ENCODE measurements at places on chromosomes 1 and 21.
A peak's percentile ranks its signal among the peaks of the same experiment; 100 is the strongest.

DNA sequence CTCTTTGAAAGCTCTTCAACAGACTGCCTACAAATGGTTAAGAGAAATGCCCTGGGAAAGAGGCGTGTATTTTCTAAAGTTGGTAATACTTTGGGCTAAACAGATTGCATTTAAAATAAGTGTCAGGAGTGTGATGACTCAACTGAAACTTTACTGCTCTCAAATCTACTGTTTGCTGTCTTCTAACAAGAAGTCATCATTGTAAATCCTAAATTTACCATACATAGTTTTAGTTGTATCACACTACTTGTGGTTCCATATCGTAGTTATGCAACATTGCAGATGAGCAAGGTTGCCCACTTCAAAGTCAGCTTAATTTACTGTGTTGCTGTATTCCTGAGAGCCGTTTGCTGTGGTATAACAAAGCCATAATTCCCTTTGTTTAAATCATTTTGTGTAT is 59.6 kb downstream of the RGS21 start:
- DNase-seq: no peak

DNA sequence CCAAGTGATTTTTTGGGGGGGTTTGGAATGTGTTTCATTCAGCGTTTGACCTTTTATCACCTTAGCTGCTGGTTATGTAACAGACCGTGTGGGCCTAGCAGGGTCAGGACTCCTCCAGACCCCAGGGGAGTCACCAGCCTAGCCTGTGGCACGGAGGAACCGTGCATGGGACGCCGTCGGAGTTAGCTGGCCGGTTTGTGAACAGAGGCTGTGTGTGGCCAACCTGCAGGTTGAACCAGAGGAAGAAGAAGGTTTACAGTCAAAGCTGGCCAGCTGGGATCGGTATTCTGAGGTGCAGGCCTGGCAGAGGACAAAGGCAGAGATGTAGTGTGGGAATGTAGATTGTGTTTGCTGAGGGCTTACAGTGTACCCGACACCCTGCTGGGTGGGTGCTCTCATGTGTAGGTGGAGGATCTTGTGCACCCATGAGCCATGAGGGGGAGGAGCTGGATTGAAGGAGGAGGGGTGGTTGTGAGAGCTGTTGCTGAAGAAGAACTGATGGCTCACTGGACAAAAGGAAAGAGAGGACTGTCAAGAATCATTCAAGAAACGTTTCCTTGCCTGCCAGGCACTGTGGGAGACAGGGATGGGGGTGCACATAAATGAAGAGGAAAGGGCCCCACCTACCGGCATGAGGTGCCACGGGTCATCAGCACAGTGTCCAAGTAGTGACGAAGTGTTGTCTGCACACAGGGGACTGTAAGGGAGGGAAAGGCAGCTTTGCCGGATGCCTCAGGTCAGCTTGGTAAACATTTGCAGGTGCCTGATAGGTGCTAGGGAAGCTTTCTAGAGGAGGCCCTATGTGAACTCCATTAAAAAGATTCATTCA is 40.0 kb upstream of the PWP2 start:
- no peak for DNase-seq

DNA sequence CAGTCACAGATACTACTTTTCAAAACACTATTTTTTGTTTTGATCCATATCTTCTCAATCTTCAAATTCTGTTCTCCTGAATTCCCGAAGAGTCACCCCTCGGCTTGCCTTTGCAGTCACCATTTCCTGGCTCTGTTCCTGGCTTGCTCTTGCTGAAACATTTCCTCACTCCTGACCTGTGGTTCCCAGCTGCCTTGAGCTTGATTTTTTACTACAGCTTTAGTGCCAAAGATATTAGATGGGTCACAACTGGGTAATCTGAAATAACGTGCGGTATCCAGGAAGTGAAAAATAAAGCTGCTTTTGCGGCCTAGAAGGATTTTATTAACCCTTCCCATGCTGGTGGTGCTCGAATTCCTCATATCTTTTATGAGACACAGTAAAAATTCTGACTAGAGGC is 318.8 kb downstream of the PCP4 start:
- peak; percentile 74 for DNase-seq

DNA sequence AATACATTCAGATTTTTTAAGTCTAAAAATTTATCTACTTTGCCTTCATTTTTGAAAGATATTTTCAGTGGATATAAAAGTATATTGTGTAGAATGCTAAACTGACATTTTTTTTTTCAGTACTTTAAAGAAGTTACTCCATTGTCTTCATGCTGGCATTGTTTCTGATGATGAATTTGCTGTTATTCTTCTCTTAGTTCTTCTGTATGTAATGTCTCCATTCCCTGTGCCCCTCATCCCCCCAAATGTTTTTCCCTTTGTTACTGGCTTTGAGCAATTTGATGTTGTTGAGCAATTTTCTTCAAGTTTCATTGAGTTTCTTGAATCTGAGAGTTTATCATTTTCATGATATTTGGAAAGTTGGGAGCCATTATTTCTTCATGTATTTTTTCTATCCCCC is 20.8 kb upstream of the VANGL1 start:
- DNase-seq: no peak

- DNase-seq: no peak
Observed at GRCh38 chr1:217418269-217419193, 212.4 kb downstream of the GPATCH2 start.

GRCh38 chr21:25925064-25925800 is 190.5 kb downstream of the GABPA start:
- DNase-seq: no peak

GRCh38 chr1:2079396-2080085 is 29.3 kb downstream of the PRKCZ start:
- DNase-seq: no peak

DNA sequence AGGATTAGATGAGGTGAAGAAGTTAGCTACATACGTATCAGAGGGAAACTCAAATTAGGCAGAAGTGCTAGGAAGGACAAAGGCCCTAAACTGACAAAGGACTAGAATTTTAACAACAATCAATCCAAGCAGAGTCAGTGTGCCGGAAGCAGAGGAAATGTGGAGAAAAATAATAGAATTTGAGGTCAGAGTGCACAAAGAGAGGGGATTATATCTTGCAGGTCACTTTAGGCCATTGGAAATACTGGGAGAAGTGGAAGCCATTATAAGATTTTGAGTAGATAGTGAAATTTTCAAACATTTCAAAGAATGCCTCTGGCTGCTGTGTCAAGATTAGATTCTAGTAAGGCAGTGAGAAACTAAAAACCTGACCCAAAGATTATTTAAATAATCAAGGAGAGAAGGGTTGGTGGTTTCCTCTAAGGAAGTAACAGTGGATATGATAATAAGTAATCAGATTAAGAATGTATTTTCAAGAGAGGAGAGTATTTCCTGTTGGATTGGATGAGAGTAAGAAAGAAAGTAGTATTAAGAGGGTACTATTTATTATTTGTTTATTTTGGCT is 889.2 kb upstream of the NCAM2 start:
- DNase-seq: no peak

DNA sequence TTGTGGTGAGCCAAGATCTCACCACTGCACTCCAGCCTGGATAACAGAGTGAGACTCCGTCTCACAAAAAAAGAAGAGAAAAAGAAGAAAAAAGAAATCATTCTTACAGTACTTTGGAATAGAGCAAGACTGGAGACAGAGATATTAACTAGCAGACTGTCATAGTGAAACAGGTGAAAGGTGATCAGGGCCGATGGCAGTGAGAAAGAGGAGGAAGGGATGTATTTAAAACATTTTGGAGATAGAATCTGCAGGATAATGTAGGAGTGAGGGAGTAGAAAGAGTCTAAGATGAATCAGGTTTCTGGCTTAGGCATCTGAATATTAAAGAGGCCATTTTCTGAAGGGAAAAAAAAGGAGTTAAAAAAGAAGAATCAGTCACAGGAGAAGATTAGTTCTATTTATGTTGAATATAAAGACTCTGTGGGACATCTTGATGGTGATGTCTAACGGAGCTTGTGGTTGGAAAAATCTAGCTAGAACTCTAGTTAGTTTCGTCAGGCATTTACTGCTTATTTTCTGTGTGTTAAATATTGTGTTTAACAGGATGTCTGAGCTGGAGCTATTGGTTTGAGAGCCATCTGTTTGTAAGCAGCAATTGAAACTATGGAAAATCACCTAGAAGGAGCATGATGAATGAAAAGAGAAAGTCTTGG is 28.4 kb downstream of the BCL9 start:
- DNase-seq: no peak

GRCh38 chr1:110341146-110341871 is 2.1 kb downstream of the RBM15 start:
- no peak for DNase-seq

- DNase-seq: peak; percentile 67
Observed at GRCh38 chr1:56477164-56478111, 101.9 kb downstream of the PLPP3 start.

DNA sequence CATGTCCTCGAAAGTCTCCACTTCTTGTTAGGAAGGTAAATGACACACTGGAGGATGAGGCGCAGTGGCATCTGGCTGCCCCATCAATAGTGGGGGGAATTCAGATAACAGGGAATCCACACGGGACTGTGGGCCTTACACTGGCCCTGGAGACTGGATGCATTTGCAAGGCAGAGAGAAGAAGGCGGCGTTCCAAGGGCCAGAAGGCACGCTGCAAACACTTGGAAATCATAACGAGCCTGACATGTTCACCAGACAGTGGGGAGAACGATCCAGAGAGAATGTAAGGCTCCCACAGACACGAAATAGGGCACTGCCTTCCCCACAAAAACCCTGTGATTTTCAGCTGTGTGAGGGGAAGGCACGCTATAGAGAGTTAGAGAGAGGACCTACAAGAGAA is 70.5 kb downstream of the PGBD5 start:
- DNase-seq: no peak

DNA sequence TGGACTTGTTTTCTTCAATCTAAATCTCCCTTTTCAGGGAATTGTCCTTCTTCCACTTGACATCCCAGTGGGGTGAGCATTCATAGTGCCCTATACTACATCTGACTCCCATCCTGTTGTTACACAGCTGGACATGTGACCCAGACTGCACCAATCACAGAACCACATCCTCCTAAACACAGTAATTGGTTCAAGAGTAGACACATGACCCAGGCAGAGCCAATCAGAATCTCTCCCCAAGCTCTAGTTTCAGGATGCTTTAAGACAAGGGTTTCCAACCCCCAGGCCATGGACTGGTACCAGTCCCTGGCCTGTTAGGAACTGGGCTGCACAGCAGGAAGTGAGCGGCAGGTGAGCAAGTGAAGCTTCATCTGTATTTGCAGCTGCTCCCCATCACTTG is 5.6 kb upstream of the DDOST start:
- no peak for DNase-seq

- DNase-seq: peak; percentile 75
Observed at GRCh38 chr1:119964673-119965363, 68.5 kb upstream of the ADAM30 start.

GRCh38 chr21:45027241-45028196 is 46.9 kb upstream of the ADARB1 start:
- DNase-seq: no peak

- DNase-seq: no peak
Observed at GRCh38 chr1:208536212-208536611, 292.0 kb upstream of the PLXNA2 start.

DNA sequence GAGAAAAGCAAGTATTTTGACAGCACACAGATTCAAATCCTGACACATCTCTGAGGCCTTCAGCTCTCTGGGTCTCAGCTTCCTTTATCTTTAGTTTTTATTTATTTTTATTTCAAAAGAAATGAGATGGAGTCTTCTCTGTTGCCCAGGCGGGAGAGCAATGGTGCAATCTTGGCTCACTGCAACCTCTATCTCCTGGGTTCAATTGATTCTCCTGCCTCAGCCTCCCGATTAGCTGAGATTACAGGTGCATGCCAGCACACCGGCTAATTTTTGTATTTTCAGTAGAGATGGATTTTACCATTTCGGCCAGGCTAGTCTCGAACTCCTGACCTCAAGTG is 19.1 kb upstream of the ATP2B4 start:
- DNase-seq: no peak

GRCh38 chr1:89918127-89918793 is 76.7 kb upstream of the ZNF326 start:
- no peak for DNase-seq

- no peak for DNase-seq
Observed at GRCh38 chr1:221794079-221794670, 52.3 kb upstream of the DUSP10 start.

DNA sequence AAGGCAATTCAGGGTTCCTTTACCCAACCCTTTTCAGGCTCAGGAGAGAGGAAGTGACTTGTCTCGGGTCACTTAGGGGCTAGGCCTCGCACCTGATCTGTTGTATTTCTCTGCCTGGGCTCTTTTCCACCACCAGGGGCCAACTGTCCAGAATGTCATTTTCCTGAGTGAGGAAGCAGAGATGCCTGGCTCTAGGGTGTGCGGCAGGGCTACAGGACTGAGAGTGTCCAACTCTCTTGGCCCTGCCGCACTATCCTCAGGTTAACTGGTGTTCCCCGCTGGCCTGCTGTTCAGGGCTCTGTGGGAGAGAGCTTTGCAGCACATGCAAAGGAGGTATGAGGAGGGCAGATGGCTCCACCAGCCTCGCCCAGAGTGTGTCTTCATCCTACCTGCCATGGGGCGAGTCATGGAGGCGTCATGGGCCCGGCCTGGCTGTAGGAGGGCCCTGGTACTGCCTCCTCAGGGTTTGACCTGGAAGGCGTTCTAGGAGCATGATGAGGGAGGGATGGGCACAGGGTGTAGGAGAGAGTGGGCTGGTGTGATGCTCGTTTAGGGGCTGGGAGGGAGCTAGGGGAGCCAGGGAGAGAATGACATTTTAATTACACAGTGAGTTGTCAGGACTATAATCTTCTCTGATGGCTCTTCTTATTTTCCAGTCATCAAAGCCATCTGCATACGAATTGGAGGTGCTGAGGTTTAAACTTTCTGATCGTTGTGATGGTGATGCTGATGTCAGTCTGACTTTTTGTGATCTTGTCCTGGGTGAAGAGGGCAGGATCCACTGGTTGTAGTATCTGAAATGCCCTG is 128.3 kb downstream of the NOS1AP start:
- DNase-seq: no peak

- DNase-seq: no peak
Observed at GRCh38 chr1:177798614-177799013, 171.2 kb downstream of the SEC16B start.

DNA sequence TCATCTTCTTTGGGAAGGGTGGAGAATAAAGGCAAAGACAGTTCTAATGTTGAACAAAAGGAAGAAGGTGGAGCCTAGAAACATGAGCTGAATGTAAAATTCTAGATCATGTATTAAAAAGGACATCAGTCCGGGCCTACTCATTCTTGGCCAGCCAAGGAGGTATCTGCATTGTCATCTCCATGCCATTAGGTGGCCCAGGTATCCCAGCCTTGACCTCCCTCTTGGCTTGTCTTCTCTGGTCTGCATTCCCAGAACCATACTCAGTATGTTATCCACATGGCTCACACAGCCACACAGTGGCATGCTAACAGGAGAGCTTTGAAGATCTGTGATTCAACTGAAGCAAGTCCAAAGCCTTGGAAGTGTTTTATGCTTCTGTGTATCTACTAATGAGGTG is 369.8 kb upstream of the KAZN start:
- no peak for DNase-seq

DNA sequence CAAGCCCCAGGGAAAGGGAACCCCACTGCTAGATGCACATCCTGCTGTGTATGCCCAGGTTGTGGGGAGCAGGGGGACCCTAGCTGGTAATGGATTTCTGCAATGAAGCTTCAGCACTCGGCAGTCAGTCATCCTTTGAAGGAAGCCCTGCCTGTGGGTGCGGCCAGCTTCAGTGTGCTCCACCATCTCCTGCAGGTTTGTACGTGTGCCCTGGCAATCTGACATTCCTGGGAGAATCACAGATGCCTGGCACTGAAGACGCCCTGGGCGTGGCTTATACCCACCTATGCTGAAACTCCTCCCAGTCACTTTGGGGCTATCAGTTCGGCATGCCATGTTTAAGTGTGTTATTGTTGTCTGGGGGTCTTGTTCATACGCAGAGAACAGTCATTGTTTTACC is 6.8 kb downstream of the SPRR5 start:
- DNase-seq: no peak
